ENCODE measurements at places on chromosomes 5 and 9.

- DNase-seq, result no peak
These were observed 39.4 kb upstream of the RPL26L1 start for GRCh38 chr5:172919525-172920446.

GRCh38 chr5:135839566-135839965 is 5.1 kb downstream of the SLC25A48 start:
- no peak for DNase-seq

DNA sequence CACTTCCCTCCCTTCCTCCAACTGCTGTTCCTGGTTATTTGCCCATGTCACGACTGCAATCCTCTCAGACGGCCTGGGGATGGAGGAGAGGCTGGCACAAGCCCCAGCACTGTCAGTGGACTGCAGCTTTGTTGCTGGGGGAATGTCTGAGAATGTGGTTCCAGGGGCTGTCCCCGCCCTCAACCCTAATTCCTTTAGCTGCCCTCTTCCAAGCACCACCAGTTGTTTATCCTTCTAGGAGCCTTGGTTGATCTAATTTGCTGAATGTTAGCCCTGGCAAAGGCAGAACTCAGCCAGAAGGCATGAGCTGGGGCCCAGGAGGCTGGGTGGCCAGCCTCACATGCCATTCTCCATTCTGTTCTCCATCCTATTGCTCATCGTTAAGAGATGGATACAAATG is 51.6 kb downstream of the ADAM19 start:
- DNase-seq, result no peak

- no peak for DNase-seq
These were observed 391.8 kb downstream of the ARHGEF28 start for GRCh38 chr5:74017786-74018211.

DNA sequence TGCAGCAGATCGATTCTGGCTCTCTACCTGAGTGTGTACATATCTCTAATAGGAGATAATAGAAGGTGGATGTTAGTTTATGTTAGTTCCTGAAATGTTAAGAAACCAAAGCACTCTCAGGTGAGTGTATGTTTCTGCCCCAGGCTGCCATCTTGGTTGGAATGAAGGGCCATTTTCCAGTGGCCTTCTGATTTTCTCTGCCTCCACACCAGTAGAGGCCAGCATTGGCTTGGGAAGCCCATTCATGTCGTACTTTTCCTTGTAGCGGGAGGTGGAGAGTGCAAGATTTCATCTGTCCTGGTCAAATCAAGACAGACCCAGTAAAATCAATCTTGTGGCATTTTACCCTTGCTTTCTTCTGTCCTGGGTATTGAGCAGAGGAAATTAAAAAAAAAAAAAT is 91.0 kb downstream of the GAS1 start:
- DNase-seq, result no peak

Data from GM18507 (cell line).